Suprapubic skin (tissue), 4 donors: ENCODE measurements at places on chromosomes 4 and X.

DNA sequence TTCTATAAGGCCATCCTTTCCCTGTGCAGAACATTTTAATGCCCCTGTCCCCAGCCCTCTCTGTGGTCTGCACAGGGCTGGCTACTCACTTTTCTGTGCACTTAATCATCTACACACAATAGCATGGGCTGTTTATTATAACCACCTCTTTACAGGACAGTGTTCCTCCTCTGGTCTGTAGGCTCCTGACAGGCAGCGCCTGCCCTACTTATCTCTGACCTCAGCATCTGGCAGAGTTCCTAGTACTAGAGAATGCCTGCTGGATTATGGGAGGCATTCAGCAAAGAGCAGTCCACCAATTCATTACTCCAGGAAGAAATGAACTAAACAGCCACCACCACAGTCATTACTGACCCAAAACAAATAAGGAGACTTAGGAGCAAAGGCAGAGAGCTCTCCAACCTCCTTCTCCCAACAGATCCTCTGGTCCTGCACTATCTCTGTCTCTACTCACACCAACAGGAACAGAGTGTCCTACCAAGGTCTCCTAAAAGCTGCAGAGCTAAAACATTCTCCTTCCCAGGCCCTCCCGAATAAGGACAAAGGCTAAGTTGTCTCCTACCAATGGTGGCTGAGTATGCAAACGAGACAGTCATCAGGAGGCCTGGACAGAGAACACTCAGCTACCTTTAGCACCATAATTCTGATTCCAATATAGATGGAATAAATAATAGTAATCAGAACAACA lies 279.2 kb downstream of the QDPR start:
- no peaks in the 10 kb centered on the region for H3K27me3 ChIP-seq
- H3K36me3 ChIP-seq: no peaks in the 10 kb centered on the region
- no peak overlapping the region for H3K27ac ChIP-seq
- no peak for DNase-seq

- H3K4me1 ChIP-seq: no peaks in the 10 kb centered on the region
- H3K27me3 ChIP-seq: peaks cover 8% of the 10 kb centered on the region
- no peak overlapping the region for H3K4me3 ChIP-seq
- H3K27ac ChIP-seq: no peak overlapping the region
Measured at GRCh38 chrX:151169783-151170182, 6.6 kb upstream of the GPR50 start.

DNA sequence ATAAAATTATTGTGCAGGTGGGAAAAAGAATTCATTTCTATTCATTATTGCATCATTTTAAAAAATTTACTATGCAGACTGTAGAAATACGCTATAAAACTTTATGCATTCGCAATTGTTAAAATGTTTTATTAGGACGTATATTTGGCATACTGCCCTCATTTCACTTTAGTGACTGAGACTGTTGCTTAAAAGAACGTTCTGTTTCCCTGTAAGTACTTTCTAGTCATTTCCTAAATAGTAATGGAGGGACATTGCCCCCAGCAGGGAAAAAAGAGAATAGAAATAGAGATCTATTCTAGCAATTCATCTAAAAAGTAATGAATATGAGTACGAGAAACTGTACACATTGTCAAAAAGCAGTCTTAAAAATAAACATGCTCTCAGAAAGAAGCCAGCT lies 1295.8 kb upstream of the TENM3 start:
- H3K27ac ChIP-seq: no peak overlapping the region
- no peaks in the 10 kb centered on the region for H3K27me3 ChIP-seq
- H3K36me3 ChIP-seq: no peaks in the 10 kb centered on the region
- DNase-seq: no peak

DNA sequence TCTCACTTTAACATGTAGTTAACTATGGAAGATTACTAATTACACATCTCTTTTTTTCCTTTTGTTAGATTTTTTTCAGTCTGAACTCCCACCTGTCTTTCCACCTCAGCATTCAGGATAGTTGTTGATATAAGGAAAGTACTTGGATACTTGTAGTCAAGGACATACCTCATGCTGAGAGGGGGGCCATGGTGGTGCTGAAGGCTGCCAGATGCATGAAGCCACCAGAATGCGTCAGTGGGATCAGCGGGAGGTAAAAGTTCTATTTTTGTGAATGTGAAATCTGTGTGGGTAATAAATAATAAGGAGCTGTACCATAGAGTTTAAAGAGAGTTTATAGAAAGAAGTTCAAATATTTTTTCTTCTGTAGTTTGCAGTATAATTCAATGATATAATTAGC lies 13.1 kb upstream of the NDST4 start:
- H3K36me3 ChIP-seq: no peaks in the 10 kb centered on the region
- H3K4me3 ChIP-seq: no peak overlapping the region
- H3K27ac ChIP-seq: no peak overlapping the region
- no peaks in the 10 kb centered on the region for H3K4me1 ChIP-seq

GRCh38 chr4:55547466-55547770 lies 709 bp upstream of the CLOCK start:
- H3K4me3 ChIP-seq: peak overlapping the region; percentile 90
- no peaks in the 10 kb centered on the region for H3K36me3 ChIP-seq
- peak overlapping the region; percentile 96 for H3K27ac ChIP-seq
- peaks cover 16% of the 10 kb centered on the region for H3K4me1 ChIP-seq

DNA sequence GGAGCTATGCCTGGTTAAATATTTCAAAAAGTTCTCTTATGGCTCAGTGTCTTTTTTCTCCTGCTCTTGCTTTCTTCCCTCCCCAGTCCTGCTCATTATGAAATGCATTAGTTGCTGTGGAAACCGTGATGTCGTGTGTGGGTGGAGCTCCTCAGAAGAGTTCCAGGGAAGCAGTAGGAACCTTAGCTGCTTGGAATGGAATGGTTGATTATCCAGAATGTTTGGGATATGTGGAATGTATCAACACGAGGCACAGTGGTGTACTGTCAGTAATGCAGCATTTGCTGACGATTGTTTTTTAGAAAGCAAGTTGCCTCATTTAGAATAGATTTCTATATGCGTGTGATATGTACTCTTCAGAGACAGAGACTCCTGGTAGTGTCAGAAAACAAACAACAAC lies 333.2 kb downstream of the ARHGAP10 start:
- DNase-seq: no peak
- H3K27ac ChIP-seq: no peak overlapping the region
- H3K4me3 ChIP-seq: no peak overlapping the region
- H3K4me1 ChIP-seq: peaks cover 14% of the 10 kb centered on the region

DNA sequence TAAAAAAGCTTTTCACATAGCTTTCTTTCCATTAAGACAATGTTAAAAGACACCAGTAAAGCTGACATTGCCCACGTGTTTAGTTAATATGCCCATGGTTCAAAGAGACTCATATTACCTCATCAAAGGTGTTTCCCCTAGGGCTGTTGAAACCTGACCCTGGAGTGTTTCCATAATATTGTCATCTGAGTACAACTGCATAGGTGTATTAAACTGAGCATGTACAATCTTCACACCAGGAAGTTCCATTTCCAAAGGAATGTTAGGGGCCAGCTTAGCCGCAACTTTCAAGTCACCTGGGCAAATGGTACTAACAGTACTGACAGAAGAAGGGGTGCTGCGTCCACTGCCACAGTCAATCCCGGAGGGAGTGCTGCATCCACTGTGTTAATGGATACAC lies 27.1 kb downstream of the PDLIM3 start:
- no peak for DNase-seq
- H3K4me3 ChIP-seq: no peak overlapping the region
- H3K36me3 ChIP-seq: no peaks in the 10 kb centered on the region
- no peaks in the 10 kb centered on the region for H3K27me3 ChIP-seq
- no peak overlapping the region for H3K27ac ChIP-seq

DNA sequence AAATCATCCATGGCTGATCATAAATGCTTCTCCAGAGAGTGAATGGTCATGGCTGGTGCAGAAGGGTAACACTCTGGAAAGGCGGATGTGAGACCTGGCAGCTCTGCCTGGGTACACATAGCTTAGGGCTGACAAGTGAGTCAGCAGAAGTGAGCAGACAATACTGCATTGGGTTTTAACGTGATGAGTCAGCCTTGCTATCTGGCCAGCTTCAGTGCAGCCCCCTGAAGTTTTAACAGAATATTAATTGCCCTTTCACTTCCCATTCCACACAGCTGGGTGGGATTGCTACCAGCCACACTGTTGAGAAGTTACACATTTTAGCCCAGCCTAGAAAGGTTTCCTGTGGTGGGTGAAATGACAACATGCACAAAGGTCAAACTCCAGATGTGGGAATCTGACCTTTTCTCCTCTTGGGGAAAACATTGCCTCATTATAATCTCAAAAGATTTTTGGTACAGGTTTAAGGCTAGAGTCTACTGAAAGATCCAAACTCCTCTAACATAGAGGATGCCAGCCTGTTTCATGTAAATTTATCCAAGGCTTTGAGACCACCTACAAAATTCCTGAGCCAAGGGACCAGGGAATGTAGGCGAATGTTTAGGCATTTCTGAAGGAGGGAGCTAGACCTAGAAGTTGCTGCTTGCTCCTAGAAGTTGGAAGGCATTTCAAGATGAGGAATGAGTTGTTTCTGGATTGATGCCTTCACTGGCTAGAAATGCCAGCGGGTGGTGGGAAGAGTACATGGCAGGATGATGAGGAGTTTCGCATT lies 230.3 kb upstream of the PGRMC2 start:
- no peaks in the 10 kb centered on the region for H3K36me3 ChIP-seq
- DNase-seq: no peak
- peaks cover 22% of the 10 kb centered on the region for H3K4me1 ChIP-seq
- H3K27me3 ChIP-seq: no peaks in the 10 kb centered on the region

- no peaks in the 10 kb centered on the region for H3K27me3 ChIP-seq
- no peaks in the 10 kb centered on the region for H3K4me1 ChIP-seq
- H3K4me3 ChIP-seq: no peak overlapping the region
- no peaks in the 10 kb centered on the region for H3K36me3 ChIP-seq
- no peak for DNase-seq
Measured at GRCh38 chr4:29734343-29735213, 985.6 kb upstream of the PCDH7 start.

DNA sequence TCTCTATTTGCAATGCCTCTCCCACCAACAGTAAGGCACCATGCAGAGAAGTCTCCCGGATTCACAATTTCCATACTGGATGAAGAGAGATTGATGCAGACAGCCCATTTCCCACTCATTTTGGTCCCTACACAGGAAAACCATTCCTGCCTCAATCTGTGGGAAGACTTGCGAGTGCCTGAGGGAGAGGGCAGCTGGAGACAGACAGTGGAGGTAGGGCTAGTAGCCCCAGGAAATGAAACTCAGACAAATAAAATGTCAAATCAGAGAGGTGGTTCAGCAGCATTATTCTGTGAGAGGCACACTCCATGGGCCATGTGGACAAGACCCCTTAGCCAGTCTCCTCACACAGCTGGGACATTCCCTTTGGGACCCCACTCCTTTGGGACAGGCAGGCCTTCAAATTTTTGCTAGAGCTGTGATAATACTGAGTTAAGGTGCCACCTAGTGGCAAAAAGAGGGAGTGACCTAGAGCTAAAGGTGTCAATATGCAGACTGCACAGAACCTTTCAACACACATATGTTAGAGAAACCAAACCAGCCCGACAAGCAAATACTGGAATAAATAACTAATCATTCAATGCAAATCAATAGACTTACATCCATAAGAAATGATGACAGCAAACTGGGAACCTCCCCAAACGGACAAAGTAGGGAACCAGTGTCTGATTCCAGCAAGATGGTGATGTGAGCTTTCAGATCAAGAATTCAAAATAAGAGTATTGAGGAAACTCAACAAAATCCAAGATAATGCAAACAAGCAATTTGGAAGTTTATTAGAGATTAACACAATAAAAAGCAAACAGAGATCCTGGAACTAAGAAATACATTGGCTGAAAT lies 1865.3 kb upstream of the AGA start:
- H3K27me3 ChIP-seq: no peaks in the 10 kb centered on the region
- no peak overlapping the region for H3K4me3 ChIP-seq
- no peaks in the 10 kb centered on the region for H3K36me3 ChIP-seq
- no peaks in the 10 kb centered on the region for H3K4me1 ChIP-seq

GRCh38 chr4:189786447-189786846 lies 154.2 kb upstream of the FRG1 start:
- H3K27me3 ChIP-seq: no peaks in the 10 kb centered on the region
- H3K27ac ChIP-seq: no peak overlapping the region
- no peak overlapping the region for H3K4me3 ChIP-seq
- DNase-seq: no peak

GRCh38 chrX:153647461-153648357 lies 706 bp downstream of the DUSP9 start:
- H3K27me3 ChIP-seq: peaks cover 71% of the 10 kb centered on the region
- peaks cover 23% of the 10 kb centered on the region for H3K4me1 ChIP-seq
- no peaks in the 10 kb centered on the region for H3K36me3 ChIP-seq
- peak; percentile 58 for DNase-seq
- H3K4me3 ChIP-seq: peak overlapping the region; percentile 37
- no peak overlapping the region for H3K27ac ChIP-seq

DNA sequence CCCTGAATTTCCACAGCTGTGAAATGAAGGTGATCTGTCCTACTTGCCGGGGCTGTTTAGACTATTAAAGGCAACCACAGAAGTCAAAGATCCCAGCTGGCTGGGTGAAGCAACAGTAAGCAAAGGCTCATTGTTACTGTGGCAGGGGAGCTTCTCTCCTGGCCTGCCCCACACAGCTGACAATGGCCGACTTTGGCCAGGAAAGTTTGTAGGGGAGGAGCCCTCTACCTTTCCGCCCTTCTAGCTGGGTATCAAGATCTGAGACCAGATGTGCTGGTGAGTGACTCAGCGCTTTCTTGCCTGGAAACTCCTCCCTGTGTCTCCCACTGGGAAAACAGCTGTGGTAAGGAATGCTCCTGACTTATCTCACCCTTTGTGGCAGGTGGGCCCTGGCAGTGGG lies 21.1 kb downstream of the RASSF6 start:
- H3K27ac ChIP-seq: no peak overlapping the region
- H3K4me3 ChIP-seq: no peak overlapping the region
- no peak for DNase-seq
- H3K36me3 ChIP-seq: no peaks in the 10 kb centered on the region

- H3K4me1 ChIP-seq: no peaks in the 10 kb centered on the region
- no peak overlapping the region for H3K27ac ChIP-seq
- H3K27me3 ChIP-seq: no peaks in the 10 kb centered on the region
- no peaks in the 10 kb centered on the region for H3K36me3 ChIP-seq
- no peak overlapping the region for H3K4me3 ChIP-seq
- DNase-seq: no peak
Measured at GRCh38 chr4:100009490-100009889, 59.4 kb upstream of the H2AZ1 start.

GRCh38 chr4:139647184-139647583 lies 18.4 kb upstream of the MGST2 start:
- no peak for DNase-seq
- H3K27ac ChIP-seq: no peak overlapping the region
- no peak overlapping the region for H3K4me3 ChIP-seq
- no peaks in the 10 kb centered on the region for H3K36me3 ChIP-seq
- H3K4me1 ChIP-seq: peaks cover 4% of the 10 kb centered on the region
